ENCODE measurements at places on chromosomes 12 and 14.

- no peak for DNase-seq
Measured at GRCh38 chr12:92600052-92600451, 102.7 kb upstream of the PLEKHG7 start.

GRCh38 chr12:123488539-123489230 is 30.7 kb downstream of the SNRNP35 start:
- DNase-seq, result no peak

DNA sequence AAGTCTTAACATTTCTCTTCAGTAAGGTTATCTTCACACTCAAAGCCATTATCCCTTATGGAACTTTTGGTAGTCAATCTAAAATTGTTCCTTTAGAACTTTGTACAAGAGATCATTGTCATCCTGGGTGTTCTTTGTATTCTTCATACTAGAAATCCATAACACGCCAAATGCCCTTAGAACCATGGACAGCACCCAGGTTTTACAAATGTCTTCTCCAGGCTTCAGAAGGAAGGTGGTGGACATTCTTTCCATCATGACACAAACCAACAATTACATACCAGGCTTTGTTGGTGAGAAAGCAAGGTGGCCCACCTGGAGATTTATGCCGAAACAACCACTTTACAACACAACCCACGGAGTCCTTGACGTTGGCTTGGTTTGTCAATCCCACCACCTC is 365.6 kb upstream of the TBX3 start:
- DNase-seq, result no peak

- DNase-seq, result no peak
Measured at GRCh38 chr14:103085106-103086091, 1.4 kb downstream of the LBHD2 start.

- no peak for DNase-seq
Measured at GRCh38 chr12:98352218-98352811, 163.1 kb upstream of the TMPO start.

DNA sequence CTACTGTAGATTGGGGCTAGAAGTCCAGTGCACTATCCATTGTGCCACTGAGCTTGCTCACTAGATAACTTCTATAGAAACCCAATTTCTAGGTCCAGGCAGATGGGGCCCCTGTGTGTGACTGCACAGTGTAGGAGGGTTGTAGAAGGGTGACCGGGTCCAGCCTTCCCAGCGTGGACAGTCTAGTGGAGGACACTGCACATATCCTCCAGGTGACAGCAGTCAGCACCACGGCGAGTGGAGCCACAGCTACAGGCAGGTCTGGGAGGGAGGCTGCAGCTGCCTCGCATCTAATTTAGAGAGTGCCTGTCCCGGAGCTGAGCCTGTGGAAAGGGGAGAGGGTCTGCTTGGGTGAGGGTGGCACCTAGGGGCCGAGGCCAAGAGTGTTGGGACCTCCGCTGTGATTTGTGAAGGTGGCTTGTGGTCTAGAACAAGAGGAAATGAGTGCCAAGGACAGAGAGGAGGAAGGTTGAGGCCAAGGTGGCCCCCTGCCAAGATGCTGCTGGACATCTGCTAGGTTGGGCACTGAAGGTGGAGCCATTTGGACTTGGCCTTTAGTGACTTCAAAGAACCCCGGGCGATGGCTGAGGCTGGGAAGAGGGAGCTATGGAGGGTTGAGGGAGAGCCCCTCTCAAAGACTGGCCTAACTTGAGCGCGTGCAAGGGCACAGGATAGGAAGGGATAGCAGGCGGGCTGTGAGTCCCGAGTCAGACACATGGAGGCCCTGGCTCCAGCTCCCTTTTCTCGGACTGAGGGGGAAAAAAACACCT is 46.0 kb upstream of the TRAF3 start:
- no peak for DNase-seq

GRCh38 chr12:48028541-48029431 is 24.5 kb upstream of the COL2A1 start:
- DNase-seq, result no peak

DNA sequence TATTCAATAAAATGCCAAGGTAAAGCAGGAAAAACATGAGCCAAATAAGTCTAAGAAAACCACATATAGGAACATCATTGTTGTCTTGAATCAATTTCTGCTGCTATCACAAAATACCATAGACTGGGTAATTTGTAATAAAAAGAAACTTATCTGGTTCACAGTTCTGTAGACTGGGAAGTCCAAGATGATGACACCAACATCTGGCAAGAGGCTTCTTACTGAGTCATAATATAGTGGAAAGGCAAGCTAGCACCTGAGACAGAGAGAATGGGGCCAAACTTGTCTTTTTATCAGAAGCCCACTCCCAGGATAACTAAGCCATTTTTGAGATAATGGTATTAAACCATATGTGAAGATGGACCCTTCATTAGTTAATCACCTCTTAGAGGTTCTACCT is 975.9 kb downstream of the FLRT2 start:
- no peak for DNase-seq

GRCh38 chr12:19971361-19972280 is 396.7 kb upstream of the PDE3A start:
- DNase-seq, result no peak

DNA sequence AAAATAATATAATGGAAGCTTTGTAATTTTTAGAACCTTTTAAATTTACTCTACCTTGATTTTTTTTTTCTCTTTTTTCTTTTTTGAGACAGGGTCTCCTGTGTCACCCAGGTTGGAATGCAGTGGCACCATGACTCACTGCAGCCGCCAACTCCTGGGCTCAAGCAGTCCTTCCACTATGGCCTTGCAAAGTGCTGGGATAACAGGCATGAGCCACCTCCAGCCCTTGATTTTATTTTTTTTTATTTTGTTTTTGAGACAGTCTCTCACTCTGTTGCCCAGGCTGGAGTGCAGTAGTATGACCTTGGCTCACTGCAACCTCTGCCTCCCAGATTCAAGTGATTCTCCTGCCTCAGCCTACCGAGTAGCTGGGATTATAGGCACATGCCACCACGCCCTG is 65.3 kb upstream of the TRAF3 start:
- DNase-seq, result no peak

Data from CD8-positive, alpha-beta T cell (primary cell).